Glomerular endothelial cell (primary cell): ENCODE measurements at places on chromosomes 2 and 18. TPM values are rescaled to one million over a fixed set of nuclear protein-coding genes. Genes with fewer than 3 reads are reported as not detected.

Gene SLC9A2
- 0.06 TPM in 1 of 2 replicates, not detected in the other for total RNA-seq

GRCh38 chr2:58089081-58089480 lies 42.5 kb downstream of the VRK2 start:
- DNase-seq = no peak

DNA sequence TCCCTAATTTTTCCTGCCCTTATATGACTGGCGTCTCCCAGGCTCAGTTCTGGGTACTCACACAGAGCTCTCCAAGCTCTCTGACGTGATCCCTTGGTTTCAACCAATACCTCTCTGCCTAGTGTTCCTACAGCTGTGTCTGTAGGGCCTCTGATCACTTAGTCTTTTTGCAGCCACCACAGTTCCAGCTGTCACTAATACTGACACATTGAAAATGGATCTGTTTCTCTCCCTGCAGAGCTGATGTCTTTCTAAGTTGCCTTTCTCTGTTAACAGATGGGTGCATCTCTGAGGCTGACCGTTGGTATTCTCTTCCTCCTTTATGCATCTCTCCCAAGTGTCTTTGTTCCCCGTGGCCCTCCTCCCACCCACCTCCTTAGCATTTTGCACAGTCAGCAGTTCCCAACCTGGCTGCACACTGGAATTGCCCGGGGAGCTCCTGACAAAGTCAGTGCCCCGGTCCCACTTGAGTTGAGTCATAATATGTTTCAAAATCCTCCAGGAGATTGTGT lies 62.5 kb downstream of the CERS6 start:
- DNase-seq = no peak

- no peak for DNase-seq
Observed at GRCh38 chr2:40102447-40102846, 323.4 kb upstream of the THUMPD2 start.

Gene HOXD13
- not detected in 2 replicates for total RNA-seq

Gene ZNG1B
- total RNA-seq = 24.1 and 25.6 TPM in 2 replicates
